Hematopoietic multipotent progenitor cell (in vitro differentiated cells): ENCODE measurements at places on chromosomes 6 and 20. TPM values are rescaled to one million over a fixed set of nuclear protein-coding genes. Genes with fewer than 3 reads are reported as not detected.

- no peak for DNase-seq
Observed at GRCh38 chr20:25257130-25257529, 9.2 kb downstream of the PYGB start.

DNA sequence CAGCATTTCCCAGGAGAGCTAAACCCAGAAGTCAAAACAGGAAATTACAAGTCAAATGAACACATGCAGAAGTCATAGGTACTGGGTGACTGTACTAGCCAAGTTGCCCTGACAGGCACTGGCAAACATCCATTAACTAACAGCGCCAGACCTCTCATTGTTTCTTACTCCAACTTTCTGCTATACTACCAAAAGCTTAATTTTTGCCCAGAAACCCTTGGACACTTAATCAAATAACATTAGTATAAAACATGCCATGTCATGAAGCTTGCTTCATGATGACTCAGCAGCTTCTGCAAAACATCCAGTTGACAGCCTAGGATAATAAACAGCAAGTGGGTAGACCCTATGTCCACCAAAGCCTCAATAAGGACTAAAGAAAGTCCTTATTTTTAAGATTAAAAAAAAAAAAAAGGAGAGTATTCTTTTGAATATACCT, 3.5 kb downstream of the NUP153 start:
- DNase-seq, result peak; percentile 82

WFDC13 gene
- not detected for total RNA-seq

- no peak for DNase-seq
Observed at GRCh38 chr6:158040051-158040803, 58.6 kb downstream of the SYNJ2 start.

DNA sequence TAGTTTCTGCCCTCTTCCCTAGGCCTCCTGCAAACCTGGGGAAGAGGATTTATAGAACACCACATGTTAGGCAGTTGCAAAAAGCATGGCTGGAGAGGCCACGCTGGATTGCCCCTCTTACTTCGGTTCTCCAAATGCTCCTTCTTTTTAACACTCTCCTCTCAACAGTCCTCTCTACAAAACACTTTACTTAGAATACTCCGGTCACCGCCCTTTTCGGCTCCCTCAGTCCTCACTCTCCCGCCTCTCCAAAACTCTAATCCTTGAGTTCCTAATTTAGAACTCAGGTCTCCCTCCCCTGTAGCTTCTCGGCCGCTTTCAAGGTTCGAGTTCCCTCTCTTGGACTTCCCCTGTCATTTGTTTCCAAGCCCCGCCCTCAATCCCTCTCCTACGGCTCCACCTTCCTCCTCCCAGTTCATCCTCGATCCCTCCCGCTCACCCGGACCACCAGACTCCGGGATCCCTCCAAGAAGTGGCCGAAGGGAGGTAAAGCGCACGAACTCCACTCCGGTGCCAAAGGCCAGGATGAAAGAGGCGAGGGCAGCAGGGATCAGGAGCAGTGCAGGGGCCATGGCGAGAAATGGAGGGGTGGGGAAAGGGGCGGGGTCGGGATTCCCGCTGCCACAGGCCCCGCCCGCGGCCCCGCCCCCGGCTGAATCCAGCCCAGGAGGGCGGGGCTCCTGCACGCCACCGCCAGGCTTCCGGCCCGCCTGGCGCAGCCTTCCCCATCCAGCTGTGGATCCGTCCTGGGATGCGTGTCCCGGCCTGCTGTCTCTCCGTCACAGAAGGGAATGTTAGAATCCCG, at the start of gene NRM:
Gene NRM, minus strand, starts transcription at position 582 of the 805 bp plus-strand sequence. Its CDS starts 10 bp downstream, at position 572.
- DNase-seq, result peak; percentile 68

DNA sequence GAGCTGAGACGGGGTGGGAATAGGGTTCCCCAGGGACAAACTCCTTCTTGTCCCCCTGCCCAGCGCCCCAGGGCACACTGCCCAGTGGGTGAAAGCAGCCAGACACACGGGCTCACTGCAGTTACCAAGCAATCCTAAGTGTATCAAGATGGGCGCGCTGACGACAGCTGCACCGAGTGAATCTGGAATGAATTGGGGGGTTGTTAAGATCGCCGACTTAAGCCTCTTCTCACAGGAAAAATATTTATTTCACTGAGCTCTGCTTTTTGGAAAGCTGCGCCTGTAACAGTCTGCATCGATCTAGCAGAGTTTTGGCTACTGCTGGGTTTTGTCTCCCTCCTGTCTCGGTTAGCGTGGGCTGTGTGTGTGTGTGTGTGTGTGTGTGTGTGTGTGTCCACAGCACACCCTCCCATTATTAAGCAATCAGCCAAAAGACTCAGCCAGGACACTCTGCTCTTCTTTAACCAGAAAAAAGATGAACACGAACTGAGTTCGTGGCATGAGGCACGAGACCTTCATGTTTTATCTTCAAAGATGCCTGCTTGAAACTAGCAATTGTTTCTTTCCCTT, 35.9 kb downstream of the RIPOR3 start:
- DNase-seq, result no peak

- peak; percentile 87 for DNase-seq
Observed at GRCh38 chr6:83430611-83431544, at the start of gene ME1. Gene ME1 (minus strand): TSS chr6:83431051. CDS start chr6:83430954, 97 bp downstream.

SYNDIG1 gene
- under 0.01 TPM for total RNA-seq

- no peak for DNase-seq
Observed at GRCh38 chr6:89689732-89690131, 51.2 kb upstream of the LYRM2 start.

DNA sequence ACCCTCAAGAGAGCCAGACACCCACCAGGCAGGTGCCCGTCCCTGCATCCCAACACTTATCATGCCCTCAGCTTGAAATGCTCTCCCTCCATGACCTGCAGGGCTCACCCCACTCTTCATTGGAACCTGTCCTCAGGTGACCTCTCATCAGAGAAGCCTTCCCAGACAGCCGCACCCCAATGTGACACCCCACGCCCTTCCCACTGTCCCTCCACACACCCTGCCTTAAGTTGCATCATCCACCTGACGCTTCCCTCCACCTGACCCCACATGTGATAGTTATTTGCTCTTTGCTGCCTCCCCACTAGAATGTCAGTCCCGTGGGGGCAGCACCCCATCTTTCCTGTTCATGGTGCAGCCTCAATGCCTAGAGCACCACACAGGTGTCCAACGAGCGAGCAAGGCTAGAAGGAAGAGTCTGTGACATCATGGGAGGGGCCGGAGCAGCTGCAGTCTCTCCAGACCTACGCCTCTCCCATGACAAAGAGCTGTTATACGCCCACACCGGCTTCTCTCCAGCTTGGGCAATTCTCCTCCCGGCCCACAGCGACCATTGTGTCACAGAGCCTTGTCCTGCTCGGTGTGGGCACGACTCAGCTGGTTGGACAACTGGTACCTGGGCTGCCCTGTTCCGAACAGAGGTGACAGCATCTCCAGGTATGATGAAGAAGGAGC, 58.2 kb downstream of the NFATC2 start:
- no peak for DNase-seq

VWA7 gene
- total RNA-seq, result 2.4 TPM

DNA sequence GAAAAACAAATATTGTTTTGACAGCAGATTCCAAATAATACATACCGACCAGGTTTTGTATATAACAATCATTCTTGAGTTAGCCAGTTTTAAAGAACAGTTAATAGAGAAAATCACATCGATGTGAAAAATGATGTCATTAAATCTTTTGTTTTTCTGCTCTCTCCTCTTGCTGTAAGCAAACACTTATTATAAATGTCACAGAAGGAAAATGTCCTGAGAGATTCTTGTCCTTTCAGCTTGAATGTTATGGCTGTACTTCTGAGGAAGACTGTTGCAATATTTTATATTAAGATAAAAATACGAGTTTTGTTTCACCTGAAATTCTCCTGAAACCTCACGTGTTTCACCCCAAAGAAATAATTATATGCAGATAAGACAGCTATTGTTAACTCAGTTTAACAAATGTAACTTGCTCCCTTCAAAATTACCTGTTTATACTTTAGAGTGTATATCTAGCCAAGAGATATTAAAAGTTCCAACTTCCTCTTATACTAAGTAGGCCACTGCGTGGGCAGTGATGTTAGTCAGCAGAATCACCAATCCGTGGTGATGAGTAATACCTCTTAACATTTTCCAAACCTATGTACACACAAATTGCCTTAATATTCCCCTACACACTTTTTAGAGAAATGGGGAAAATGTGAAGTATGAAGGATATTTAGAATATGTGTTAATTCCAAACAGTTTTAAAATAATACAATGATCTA, 1111.4 kb upstream of the CITED2 start:
- no peak for DNase-seq

SYNE1 gene
- 95.3 TPM for total RNA-seq

- DNase-seq, result no peak
Observed at GRCh38 chr6:169813969-169814368, 62.5 kb downstream of the ERMARD start.

- no peak for DNase-seq
Observed at GRCh38 chr6:75273009-75273408, 11.6 kb downstream of the TMEM30A start.

DNA sequence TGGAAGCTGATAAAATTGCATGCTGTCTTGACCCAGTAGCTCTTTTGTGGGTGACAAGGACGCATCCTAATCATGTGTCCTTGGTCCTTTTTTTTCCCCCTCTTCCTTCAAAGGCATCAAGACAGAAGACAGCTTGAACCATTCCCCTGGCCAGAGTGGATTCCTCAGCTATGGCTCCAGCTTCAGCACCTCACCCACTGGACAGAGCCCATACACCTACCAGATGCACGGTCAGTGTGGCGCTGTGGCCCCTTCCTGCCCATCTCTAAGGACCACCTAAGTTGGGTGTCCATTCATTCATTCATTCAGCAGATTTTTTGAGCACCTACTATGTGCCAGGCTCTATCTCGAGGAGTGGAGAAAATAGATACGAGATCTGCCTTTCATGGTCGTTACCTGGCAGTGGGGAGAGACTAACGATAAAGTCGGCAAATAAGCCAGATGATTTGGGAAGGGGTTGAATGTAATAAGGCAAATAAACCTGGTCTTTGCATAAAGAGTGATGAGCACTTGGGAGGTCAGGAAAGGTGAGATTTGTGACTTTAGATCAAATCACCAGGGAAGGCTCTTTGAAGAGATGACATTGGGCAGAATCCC, 121.5 kb downstream of the EYA2 start:
- DNase-seq, result no peak

GRCh38 chr6:12163744-12164507, 126.2 kb upstream of the EDN1 start:
- no peak for DNase-seq

SNX5 gene
- total RNA-seq, result 127 TPM

DNA sequence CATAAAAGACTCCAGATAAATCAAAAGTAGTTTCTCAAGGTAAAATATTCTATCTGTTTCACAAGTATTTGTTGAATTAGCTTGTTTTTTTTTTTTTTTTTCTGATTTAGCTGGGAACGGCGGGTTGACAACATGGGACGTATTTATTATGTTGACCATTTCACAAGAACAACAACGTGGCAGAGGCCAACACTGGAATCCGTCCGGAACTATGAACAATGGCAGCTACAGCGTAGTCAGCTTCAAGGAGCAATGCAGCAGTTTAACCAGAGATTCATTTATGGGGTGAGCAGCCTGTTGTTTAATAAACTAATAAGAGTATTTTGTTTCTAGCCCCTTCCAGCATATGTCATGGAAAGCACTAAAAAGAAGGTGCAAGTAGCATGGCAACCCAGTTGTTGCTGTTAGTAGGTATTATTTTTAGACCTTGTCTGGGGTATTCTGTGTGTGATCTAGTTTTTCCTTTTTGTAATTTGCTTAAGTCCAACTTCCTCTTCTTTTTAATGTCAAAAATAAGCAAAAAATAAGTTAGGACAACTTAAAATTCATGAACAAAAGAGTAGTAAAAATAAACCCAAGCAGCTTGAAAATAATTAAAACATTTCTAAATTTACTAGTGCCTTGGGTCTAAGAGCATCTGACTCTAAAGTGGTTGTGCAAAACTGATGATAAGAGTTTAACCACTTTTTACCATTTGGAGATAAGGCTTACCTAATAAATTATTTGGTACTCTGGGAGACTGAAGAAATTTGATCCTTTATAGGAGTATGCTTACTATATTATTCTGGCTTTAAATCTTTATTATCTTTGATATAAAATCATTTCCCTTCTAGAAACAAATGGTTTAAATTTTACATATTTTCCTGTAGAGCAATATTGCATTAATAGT, 70.8 kb upstream of the DYNLRB1 start:
- peak; percentile 13 for DNase-seq

ISM1 gene
- total RNA-seq, result 0.27 TPM

- no peak for DNase-seq
Observed at GRCh38 chr6:133992992-133993680, 40.1 kb downstream of the TBPL1 start.

- DNase-seq, result no peak
Observed at GRCh38 chr6:166221040-166221439, 53.4 kb upstream of the TBXT start.
